ENCODE measurements at places on chromosomes 3 and 15. TPM values are rescaled to one million over a fixed set of nuclear protein-coding genes. Genes with fewer than 3 reads are reported as not detected.

SOX14 gene
- not detected for total RNA-seq

ZNF80 gene
- total RNA-seq: not detected

TTLL13 gene
- total RNA-seq: 0.09 TPM

DGKG gene
- 8.6 TPM for total RNA-seq

ADAMTS17 gene
- 0.28 TPM for total RNA-seq
